SW480 (cell line): ENCODE measurements at places on chromosomes 11 and 22.

- DNase-seq = no peak
These were observed 3.6 kb upstream of the ROBO3 start for GRCh38 chr11:124861670-124862069.

GRCh38 chr11:61928606-61929005 lies 11.2 kb upstream of the RAB3IL1 start:
- DNase-seq = no peak

- DNase-seq = no peak
These were observed 28.6 kb upstream of the ATXN10 start for GRCh38 chr22:45642986-45643385.

DNA sequence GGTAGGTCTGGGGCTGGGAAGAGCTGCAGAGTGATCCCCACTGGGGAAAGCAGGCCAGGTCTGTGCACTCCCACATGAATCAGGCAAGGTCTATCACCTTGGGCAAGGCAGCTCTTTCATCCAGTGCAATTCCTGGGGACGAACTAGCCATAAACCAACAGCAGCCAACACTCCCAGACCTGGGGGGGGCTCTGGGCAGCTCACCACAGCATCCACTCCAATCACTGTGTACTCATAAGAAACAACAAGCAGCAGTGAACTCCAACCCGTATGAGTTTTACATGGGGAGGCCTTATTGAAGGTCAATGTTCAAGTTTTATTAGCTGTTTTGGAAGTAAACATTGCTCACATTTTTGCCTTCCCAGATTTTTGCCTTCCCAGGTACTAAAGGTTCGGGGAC lies 157.4 kb upstream of the NAV2 start:
- no peak for DNase-seq

- no peak for DNase-seq
These were observed 42.9 kb downstream of the YWHAH start for GRCh38 chr22:31987218-31987617.

GRCh38 chr11:2725368-2726300 lies 25.8 kb upstream of the KCNQ1OT1 start:
- no peak for DNase-seq

DNA sequence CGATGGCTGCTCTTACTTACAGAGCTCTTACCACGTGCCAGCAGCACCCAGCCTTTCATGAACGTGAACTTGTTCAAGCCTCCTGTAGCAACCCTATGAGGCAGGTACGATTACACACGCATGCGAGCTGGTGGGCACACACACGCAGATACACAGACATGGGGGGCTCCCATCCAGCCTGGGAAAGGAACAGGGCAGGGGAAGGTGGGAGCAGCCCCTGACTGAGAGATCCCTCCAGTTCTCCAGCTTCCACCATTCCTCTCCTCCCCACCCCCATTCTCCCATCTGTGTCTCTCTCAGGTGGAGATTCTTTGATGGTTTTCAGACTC lies 37.6 kb upstream of the WNT11 start:
- no peak for DNase-seq

GRCh38 chr11:88295028-88295427 lies 42.5 kb downstream of the CTSC start:
- DNase-seq = no peak

DNA sequence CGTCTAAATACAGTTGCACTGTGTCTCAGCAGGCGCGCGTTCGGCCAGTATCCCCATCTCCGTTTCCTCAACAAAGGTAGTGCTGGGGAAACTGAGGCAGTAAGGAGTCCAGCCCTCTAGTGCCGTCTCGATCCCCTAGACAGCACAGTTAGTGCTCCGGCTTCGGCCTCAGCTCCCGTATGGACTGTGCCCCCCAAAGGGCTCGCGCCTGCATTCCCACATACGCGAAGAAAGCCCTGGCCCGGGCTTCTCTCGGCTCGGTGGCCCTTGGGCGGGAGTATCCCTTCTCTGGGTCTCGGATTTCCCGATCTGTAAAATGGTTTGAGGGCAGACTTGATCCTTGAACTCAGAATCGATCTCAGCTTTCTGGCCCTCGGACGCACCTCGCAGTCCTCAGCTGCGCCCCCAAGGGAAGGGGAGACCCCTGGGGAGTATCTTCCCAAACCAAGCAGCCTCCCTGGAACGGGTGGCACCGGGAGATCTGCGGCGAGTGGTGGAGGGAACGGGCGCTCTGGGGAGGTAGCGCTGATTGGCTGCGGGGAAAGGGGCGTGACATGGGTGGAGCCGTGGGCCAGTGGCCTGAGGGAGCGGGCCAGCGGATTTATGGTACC lies 759 bp upstream of the PEX16 start:
- peak; percentile 80 for DNase-seq

DNA sequence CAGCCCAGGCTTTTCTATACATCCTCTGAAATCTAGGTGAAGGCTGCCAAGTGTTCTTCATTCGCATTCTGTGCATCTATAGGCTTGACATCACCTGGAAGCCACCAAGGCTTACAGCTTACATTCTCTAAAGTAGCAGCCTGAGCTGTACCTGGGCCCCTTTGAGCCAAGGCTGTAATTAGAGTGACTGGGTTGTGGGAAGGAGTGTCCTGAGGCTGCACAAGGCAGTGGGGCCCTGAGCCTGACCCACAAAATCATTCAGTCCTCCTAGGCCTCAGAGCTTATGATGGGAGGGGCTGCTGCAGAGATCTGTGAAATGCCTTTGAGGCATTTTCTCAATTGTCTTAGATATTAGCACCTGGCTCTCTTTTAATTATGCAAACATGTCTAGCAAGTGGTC lies 33.0 kb upstream of the RDX start:
- no peak for DNase-seq

DNA sequence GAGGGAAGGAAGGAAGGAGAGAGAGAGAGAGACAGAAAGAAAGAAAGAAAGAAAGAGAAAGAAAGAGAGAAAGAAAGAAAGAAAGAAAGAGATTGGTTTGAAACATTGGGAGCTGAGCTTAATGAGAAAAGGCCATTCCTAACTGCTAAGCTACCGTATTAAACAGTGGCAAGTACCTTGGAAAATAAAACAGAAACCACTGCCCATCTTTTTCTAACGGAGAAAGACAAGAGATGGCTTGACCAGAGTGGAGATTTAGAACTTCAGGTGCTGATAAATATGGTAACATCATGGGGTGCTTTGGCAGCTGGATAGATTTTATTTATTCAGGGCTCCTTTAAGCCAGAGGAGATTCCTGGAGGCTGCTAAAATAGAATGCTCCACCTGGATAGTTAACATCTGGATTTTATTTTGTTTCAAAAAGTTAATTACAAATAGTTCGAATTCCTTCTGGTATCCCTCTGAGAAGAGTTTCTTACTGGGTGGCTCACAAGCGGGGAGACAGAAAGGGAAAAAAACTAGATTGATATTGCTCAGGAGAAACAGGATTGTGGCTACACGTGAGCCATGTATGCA lies 12.9 kb downstream of the TIMP3 start:
- DNase-seq = no peak

- DNase-seq = no peak
These were observed 3.5 kb downstream of the CBX7 start for GRCh38 chr22:39148727-39149535.

DNA sequence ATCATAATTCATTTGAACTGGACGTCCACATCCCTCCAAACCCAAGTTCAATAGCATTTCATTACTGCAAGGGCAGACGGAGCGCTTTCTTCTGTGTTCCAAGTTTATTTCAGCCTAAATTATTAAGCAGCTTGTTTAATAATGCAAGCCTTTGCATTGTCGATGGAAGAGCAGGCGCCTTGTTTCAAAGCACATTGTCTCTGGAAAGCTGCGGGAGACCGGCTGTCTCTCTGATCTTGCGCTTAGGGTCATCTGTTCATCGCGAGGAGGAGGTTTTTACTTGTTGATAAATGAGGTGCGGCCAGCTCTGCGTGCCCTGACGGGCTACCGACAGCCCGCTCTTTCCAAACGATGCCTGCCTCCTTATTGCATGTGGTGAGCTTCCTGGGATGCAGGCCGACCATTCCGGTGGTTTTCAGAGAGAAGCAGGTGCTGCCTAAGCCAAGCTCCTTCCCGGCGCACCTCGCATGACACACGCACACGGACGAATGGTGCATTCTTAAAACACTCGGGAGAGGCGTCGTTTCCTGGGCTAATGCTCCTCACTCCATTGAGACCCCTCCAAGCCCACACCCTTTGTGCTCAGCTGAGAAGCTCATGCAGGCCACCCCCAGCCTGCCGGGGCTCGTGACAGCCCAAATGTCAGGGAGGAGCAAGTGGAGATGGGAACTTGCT lies 456.9 kb downstream of the BRD1 start:
- DNase-seq = no peak

GRCh38 chr22:48782811-48783511 lies 1044.7 kb downstream of the BRD1 start:
- peak; percentile 19 for DNase-seq

- DNase-seq = peak; percentile 57
These were observed 15.3 kb downstream of the PTPN5 start for GRCh38 chr11:18776324-18776723.

DNA sequence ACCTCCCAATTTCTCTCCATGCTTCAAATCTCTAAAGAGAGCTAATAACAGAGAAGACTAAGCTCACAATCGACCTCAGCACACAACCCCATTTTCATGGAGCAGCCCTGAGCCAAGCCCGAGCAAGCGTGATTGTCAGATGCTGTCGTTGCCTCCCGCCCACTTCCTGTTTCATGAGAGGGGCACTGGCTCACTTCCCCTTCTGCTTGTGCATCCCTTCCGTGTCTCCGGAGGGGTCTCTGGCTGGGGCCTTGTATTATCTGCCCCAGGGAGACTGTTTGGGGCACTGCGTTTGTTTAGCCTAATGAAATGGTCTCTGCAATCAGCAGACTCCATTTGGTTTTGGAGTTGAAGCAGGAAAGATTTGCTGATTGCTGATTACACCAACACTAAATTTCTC lies 181.3 kb upstream of the SEZ6L start:
- no peak for DNase-seq
